Left colon (tissue), 2 donors: ENCODE measurements at places on chromosomes 7 and 10. TPM values are rescaled to one million over a fixed set of nuclear protein-coding genes. Genes with fewer than 3 reads are reported as not detected.

Gene CHCHD2
- 294 TPM for total RNA-seq

Gene SMIM30
- 25.7 TPM for total RNA-seq

Gene FFAR4
- 44.4 TPM for total RNA-seq

Gene ST7
- 12.6 TPM for total RNA-seq

DNA sequence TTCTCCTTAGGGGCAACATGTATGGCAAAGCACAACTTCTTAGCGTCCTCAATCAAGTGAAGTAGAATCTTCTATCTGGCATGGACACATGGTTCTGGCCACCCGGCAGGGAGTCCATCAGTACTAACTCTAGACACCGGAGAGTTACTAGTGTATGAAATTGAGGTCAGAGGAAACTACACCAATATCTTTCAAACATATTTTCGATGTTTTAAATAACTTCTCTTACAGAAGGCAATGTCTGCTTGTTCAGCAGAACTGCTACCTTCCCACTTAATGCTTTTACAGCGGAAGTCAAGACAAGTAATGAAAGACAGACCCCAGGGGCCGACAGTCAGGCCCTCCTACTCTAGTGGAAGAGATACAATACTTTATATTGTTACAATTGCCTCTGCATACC is 89.9 kb downstream of the RNF216 start:
- no peak for DNase-seq

GRCh38 chr7:151113344-151114150 is 27.3 kb downstream of the AGAP3 start:
- DNase-seq, result no peak

GRCh38 chr10:37752334-37752875 is 105.0 kb downstream of the ZNF248 start:
- DNase-seq, result no peak

GRCh38 chr7:119733127-119733879 is 539.7 kb upstream of the KCND2 start:
- DNase-seq, result no peak

GRCh38 chr10:17235136-17235535 is 7.1 kb downstream of the VIM start:
- no peak for DNase-seq

DNA sequence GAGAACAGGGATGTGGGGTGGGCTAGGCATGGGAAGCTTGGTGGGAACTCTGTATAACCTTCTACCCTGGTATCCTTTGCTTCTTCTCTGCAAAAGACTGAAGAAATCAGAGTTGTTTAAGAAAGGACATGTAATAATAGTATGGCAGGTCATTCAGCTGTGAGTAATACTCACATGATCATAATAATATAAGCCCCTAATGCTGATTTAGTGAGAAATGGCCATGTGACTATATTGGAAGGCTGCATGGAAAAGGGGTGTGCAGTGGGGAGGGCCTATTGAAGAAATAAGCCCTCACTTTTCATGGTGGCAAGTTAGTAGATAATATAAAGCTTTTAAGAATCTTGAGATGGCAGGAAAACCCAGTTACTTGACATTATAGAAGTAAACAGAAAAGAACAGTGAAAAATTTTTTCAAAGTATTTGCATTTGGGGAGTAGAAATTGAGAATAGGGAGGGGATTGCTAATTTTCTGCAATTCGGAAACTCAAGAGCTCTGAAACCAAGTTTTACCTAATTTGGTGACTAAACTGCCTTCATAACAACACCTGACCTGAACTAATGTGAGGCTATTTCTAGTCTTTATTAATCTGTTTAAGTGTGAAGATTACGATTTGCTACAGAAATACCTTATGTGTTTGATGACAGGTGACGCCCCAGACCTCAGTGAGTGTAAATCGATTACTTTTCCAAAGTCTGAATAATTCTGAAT is 44.4 kb downstream of the ATXN7L1 start:
- no peak for DNase-seq

- no peak for DNase-seq
Measured at GRCh38 chr10:3292636-3293035, 120.1 kb upstream of the PITRM1 start.

- DNase-seq, result no peak
Measured at GRCh38 chr7:130290745-130291144, 2.2 kb upstream of the CPA4 start.

DNA sequence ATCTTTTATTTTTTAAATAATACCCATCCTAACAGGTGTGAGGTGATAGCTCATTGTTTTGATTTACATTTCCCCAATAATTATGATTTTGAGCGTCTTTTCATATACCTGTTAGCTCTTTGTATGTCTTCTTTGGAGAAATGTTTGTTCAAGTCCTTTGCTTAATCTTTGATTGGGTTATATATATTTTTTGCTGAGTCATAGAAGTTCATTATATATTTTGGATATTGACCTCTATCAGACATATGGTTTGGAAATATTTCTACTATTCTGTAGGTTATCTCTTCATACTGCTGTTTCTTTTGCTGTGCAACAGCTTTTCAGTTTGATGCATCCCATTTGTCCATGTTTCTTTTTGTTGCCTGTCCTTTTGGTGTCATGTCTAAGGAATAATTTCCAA is 23.6 kb upstream of the HYAL4 start:
- no peak for DNase-seq
